ENCODE measurements at places on chromosomes 5 and 9.

DNA sequence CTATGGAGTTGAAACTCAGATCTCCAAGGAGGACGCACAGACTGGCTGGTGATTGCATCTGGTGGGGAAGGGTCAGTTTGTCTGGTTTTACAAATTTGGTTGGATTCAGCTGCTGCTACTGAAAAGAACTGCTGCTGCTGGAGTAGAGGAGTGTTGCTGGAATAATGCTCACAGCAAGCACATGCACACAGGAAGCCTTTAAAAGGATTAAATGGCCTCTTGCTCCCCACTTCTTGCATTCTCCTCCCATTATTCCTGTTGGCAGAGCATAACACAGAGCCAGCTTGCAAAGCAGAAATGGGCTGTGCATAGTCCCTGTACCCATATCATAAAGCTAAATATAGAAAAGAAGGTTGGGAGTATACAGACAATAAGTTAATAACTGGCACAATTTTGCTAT is 16.6 kb downstream of the ZNF474 start:
- DNase-seq, result no peak

DNA sequence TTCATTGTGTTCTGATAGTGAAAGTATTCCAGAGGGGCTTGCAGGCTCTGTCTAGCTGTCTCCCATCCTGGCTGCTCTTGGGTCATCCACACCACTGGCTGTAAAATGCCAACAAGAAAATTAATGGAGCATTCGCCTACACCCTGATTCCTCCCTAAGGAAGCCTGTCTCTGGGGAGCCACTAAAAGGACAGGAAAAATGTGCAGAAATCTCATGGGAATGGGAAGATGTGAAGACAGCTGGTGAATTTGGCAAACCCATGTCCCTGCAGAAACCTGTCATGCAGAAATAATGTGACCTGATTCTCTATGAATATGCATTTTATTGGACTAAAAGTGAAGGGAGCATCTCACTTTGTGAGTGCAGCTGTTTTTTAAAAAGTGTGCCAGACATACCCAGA is 265.6 kb downstream of the TUSC1 start:
- DNase-seq, result no peak

DNA sequence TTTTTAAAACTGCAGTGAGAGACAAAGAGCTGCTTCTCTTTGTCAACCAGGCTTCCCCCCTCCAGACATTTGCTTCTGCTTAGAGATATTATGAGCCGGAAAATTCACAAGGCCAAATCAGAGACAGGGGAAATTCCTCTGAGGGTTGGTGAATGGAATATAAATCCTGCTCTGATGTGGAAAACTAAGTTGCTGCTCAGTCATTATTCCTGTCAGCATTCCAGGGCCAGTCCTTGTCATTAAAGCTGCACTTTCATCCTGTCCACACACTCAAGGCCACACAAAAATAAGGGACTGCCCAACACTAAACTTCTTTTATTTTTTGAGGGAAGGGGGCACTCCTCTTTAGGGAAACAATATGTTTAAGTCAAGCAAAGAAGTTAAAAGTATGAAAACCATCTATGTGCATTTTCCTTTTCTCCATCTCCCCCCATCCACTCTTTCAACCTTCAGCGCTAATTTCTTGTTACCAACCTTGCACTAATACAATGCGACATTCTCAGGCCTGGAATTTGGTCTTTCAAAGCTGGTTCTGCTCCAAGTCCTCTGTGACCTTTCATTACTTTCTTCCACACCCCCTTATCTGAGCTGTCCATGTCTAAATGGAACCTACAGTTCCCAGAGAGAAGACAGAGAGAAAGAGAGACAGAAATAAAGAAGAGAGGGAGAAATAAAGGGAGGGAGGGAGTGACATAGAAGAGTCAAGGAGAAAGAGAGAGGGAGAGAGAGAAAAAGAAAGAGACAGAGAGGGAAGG is 118.9 kb upstream of the S1PR3 start:
- no peak for DNase-seq

DNA sequence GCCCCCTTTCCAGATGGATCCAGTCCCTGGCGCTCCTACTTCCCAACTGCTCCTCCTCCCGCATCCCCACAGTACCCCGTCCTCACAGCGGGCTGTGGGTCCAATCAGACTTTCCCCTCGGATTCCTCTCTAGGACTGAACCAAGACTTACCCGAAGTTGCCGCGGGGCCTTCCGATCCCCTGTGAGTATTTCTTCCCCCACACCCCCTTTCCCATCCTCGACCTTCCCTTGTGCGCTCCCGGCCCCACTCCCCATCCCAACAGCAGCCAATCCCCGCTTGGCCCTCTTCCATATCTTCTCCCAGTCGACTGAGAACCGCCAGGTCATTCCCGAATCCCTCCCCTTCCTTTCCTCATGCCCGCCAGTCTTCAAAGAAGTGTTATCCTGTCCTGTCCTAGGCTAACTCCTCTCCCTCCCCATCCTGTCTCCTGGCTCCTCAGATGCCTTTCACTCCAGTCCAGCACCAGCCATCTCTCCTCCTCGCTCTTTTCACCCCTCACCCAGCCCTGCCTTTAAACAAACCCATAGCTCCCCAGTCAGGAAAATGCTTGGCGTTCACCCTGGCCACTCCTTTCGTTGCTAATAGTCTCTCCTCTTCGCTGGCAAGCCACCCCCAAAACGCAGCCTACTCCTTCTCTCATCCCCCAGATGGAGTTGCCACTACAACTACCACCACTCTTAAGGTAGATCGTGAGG is 646 bp downstream of the SWI5 start:
- no peak for DNase-seq
